Esophagus squamous epithelium (tissue), 5 donors: ENCODE measurements at places on chromosomes 7 and 10.

- no peak for DNase-seq
Measured at GRCh38 chr7:140053812-140054539, 8.8 kb downstream of the PARP12 start.

- no peak for DNase-seq
Measured at GRCh38 chr7:131720703-131721102, 164.3 kb upstream of the PODXL start.

- DNase-seq, result no peak
Measured at GRCh38 chr7:41629711-41630111, 73.2 kb downstream of the INHBA start.

DNA sequence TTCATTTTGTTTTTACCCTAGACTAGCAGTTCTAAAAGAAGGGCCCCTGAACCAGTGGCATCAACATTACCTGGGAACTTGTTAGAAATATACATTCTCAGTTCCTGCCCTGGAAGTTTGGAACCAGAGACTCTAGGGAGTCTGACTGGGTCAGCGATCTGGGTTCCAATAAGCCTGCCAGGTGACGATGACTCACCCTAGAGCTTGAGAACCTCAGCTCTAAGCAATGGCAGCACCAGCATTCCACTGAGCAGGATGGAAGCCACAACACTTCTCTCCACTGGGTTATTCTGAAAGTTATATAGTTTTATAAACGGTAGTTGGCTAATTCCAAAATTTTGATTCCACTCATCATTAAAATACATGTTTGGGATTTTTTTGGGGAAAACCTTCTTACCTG is 97.0 kb upstream of the AMPH start:
- DNase-seq, result no peak

DNA sequence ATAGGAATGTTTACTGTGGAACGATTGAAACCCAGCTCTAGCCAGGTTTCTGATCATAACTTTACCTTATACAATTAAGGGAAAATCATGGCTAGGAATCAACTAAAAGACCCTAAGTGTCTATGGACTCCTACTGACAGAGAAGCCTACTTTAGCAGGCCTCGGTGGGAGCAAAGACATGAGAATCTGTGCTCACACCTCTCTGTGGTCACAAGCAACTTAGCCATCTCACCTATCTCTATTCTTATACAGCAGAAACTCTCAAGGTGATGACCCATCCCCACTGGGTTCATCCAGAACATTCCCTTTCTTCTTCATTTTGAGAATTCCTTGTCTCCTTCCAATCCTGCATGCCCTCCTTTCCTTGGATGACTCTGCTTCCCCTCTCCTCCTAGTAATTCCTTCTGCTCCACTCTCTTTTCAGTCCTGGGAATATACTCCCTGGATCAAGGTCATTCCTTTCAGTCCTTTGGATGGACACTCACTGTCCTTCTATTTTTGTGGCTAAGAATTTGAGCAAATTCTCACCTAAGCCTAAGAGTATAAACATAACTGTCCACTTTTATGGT is 2.9 kb downstream of the BLNK start:
- no peak for DNase-seq
